ENCODE measurements at places on chromosomes 2 and 18.

GRCh38 chr2:231708773-231709635, 679 bp downstream of the PTMA start:
- peak; percentile 48 for DNase-seq

DNA sequence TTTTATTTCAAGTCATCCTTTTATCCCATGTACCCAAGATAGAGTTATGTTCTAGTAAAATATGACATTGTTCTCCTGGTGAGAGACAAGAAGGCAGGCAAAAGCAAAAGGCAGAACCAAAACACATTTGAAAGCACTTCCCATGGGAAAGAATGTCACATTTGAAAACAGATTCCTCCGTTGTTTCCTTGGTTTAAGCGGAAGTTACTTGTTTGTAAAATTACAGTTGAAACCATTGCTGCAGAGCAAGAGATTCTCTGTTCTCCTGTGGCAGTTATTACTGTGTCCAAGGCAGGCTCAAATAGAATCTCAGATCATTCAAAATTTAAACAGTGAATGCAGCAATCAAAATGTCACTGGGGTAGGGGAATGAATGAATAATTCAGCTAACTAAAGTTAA, 149.6 kb downstream of the MTCL1 start:
- no peak for DNase-seq

DNA sequence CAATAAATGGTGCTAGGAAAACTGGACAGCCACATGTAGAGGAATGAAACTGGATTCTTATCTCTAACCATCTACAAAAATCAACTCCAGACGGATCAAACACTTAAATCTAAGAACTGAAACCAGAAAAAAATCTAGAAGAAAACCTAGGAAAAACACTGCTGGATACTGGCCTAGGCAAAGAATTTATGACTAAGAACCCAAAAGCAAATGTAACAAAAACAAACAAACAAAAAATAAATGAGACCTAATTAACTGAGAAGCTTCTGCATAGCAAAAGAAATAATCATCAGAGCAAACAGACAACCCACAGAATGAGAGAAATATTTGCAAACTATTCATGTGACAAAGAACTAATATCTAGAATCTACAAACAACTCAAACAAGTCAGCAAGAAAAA, 314.0 kb upstream of the REV1 start:
- no peak for DNase-seq

DNA sequence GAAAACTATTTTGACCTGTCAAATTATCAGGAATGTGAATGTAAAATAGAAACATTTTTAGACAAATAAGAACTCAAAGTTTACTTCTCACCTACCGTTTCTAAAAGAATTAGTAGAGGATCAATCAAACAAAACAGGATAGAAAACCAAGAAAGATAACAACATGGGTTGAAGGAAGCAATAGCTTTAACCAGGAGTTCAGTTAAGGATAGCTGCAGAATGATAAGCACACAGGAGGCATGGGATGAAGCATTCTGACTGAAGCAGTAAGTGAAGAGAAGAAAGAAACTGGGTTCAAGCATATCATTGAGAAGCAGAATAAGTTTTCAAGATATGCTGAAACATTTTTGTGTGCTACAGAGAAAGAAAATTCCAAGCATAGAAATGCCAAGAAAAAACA, 52.3 kb downstream of the TWSG1 start:
- DNase-seq: no peak

GRCh38 chr2:32732912-32733472, 105.1 kb downstream of the TTC27 start:
- DNase-seq: no peak

DNA sequence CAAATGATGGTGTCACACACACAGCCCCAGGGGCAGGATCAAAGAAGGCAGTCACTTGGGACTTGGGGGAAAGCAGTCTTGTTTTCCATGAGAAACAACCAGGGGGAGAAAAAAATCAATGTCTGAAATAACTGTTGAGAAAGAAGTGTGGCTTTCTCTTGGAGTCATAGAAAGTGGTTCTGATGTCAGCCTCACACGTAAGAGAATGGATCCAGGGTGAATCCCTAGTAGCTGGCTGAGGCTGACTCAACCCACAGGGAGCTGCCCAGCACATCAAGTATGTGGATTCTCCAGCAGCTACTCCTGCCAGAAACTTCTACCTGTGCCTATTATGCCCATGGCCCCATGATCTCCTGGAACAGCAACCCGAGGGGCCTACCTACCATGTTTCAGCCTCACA, 33.6 kb upstream of the ZBTB7C start:
- no peak for DNase-seq

GRCh38 chr2:100013892-100014677, 128.3 kb downstream of the AFF3 start:
- no peak for DNase-seq

DNA sequence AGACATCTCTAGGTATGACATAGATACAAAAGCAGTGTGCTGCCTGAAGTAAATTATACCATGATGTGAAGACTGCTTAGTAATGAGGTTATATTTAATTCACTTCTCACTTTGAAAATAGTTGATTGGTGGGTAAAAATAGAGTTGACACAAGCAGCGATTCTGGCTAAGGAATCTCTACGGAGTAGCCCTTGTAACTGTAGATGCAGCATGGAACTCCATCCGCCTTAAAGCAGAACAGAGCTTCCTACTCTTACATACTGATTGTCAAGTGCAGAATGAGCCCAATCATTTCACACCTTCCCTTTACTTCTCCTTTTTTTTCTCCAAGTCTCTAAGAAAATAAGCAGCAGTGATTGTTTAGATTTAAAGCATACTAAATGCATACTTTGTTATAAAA, 1594.6 kb upstream of the SLC39A10 start:
- no peak for DNase-seq

DNA sequence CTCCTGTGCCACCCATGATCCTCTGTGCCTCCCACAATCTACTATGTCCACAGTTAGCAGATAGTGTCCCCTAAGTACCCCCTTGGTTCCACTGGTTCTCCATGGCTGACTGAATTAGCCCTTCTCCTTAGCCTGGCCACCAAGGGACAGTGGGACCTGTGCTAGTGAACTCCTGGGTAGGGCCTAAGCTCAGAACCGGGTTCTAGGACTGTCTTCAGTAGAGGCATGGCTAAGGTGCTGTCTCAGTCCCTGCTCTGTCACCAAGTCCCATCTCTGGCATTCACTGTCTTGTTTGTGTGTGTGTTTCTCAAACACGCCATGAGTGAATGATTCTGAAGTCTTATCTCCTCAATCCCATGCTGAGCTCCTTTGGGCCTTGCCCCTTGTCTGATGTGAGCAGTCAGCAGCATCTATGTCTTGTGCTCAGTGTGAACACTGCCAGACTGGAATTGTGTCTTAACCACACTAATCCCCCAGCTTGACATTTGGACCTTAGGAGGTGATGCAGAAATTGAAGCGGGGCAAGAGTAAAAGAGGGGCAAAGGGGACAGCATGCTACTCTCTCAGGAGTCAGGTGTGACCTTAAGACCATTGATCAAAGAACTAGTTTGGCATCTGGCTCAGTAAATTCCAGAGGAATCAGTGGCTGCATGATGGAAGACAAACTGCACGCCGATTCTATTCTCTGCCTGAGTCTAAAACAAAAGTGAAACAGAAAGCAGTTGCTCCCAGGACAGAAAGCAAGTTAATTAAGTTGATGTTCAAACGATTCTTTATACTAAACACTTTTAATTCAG, 190.5 kb downstream of the ALPK2 start:
- DNase-seq: peak; percentile 46

DNA sequence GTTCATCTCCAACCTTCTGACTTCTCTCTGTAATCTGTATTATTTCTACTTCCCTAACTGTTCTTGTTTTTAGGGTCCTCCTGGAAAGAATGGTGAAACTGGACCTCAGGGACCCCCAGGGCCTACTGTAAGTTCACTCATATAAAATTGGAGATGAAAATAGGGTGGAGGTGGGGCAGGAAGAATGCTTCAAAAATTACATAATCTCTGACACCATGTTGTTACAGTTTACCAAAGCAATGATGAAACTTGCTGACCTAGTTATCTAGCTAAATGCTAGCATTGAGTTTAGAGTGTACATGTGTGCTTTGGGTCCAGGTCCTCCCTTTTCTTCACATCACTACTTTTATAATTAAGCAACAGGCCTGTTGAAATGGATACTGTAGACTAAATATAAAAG, 23.1 kb downstream of the COL3A1 start:
- DNase-seq: no peak

DNA sequence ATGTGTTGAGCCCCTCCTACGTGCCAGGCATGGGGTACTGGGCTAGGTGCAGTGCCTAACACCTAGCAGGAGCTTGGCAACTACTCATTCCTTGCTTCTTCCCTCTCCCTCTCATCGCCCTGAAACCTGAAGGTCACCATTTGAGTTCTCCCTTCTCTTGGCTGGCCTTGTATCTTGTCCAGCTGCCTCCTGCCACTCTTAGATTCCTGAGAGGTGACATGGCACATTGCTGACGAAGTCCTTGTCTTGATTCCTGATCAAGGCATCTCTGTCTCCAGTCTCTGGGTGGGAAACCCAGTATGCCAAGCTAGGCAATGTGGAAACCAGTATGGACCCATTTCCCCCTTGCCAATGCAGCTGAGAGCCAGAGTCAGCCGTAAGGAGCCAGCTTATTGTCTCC, 9.0 kb upstream of the EFR3B start:
- DNase-seq: no peak

DNA sequence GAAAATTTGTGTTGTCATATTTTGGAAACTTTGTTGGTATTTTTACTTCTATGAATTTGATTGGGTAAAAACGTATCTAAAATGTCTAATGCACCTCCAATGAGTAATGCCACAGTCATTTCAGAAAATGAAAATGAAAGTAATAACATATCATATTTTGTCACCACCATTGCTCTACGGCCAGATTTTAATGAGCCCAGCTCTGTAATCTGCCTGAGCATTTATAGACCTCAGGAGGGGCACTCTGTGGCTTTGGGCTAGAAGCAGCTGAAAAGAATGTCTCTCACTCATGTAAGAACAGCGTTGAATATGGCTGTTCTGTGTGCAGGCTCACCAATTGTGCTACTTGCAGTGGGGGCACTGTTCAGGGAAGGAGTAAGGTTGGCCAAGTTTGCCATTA, 32.7 kb upstream of the ABCA12 start:
- DNase-seq: peak; percentile 12

GRCh38 chr18:23108496-23108895, 26.8 kb upstream of the CABLES1 start:
- DNase-seq: no peak

GRCh38 chr2:20141056-20141762, 83.7 kb downstream of the SDC1 start:
- DNase-seq: no peak

DNA sequence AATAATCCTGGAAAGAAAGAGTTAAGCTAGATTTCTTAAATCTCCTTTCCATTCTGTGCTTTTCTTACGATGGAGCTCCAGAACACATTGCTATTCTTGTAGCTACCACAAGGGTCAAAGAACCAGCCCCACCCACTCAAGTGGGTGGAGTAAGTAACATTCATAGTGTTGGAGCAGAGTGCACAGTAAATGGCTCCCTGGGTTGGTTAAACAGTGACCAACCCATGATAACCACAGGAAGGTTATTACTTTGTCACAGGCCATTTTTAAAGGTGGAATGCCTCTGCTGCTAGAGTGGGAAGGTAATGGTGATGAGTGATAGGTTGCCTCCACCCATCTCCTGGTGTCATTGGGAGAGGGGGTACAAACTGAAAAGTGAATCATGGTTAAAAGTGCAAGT, 13.9 kb downstream of the ARPC2 start:
- DNase-seq: peak; percentile 18

GRCh38 chr2:232174662-232175061, 203.9 kb upstream of the ALPP start:
- DNase-seq: no peak

- DNase-seq: no peak
Observed at GRCh38 chr2:235066895-235067294, 115.1 kb downstream of the SH3BP4 start.

DNA sequence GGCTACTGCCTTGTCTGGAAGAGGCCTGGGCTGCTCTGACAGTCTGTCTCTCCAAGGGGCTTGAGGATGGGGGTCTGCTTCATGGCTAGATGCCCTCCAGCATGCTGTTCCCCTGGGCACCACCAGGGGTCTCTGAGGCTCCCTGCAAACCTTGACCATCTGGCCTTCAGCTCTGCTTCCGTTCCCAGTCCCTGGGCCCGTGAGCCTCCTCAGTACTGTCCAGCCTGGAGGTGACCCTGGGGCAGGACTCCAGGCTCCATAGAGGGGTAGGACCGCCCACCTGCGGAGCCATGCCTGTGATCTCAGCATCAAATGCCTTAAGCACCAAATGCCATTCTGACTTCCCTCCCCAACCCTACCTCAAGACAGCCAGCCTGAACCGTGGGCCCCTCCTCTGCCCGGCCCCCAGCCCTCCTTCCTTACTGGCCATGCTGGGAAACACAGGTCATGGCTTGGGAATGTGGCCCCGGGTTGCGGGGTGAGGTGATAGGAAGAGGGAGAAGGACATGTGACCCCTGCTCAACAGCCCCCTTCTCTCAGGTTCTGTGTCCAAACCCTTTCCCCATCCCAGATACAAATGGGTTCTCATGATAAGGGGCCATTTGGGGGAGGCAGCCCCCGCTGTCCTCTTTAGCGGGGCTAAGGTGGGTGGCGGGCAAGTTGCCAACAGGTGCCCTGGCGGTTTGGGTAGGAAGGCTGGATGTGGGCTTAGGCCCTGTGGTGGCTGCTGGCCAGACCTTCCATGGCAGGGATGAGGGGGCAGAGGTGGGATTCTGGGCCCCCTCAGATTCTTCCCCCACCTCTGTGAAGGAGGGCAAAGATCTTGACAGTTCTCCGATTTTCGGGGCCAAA, 25.0 kb downstream of the SPEG start:
- DNase-seq: peak; percentile 88

DNA sequence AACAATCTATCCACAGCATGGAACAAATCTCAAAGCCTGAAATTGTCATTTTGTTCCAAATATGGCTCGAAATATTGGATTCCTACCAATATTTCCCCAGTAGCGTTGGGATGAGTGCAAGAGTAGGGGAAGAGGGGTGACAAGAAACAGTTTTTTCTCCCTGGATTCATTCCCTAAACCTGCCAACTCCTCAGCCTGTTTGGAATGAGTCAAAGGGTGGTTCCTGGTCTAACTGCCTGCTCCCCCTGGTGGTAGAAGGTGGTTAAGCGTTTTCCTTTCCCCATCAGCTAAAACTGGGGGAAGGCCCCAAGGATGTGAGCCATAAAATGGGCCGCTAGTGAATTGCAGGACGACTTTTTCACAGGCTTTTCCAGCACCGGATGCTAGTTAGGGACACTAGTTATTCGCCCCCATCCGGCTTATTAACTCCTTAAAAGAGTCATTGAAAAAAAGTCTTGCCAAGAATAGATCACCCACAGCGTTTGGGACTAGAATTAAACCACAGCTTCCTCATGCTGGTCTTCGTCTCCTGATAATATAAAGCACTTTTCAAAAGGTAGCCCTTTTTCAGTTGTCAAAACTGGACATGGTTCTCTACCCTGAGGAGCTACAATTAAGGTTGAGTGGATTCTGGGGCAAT, 72.5 kb downstream of the DHRS9 start:
- DNase-seq: peak; percentile 47

Measured in GM20000 (cell line).